ENCODE measurements at places on chromosomes 2 and 18.

GRCh38 chr2:85134255-85134895 is 1.2 kb downstream of the TCF7L1 start:
- peak; percentile 38 for DNase-seq

GRCh38 chr18:35114305-35114704 is 73.1 kb downstream of the MAPRE2 start:
- no peak for DNase-seq

GRCh38 chr2:240689975-240690374 is 1.7 kb upstream of the AQP12A start:
- no peak for DNase-seq

DNA sequence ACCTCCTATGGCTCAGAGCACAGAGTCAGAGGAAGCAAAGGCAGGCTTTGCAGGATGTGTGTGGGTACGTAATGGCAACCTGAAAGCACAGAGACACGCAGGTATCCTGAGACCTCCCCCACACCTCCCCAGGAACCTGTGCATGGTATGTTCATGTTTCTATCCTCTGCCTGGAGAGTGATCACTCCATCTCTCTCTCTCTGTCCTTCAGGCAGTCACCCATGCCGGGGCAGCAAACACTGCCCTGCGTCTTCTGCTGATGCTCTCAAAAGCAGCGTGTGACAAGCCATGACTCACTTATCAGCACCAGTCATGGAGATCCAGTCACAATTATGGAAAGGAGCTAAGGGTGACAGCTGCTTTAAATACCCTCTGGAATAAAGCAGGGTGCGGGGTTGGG is 52.7 kb downstream of the PDCL3 start:
- DNase-seq = peak; percentile 38

DNA sequence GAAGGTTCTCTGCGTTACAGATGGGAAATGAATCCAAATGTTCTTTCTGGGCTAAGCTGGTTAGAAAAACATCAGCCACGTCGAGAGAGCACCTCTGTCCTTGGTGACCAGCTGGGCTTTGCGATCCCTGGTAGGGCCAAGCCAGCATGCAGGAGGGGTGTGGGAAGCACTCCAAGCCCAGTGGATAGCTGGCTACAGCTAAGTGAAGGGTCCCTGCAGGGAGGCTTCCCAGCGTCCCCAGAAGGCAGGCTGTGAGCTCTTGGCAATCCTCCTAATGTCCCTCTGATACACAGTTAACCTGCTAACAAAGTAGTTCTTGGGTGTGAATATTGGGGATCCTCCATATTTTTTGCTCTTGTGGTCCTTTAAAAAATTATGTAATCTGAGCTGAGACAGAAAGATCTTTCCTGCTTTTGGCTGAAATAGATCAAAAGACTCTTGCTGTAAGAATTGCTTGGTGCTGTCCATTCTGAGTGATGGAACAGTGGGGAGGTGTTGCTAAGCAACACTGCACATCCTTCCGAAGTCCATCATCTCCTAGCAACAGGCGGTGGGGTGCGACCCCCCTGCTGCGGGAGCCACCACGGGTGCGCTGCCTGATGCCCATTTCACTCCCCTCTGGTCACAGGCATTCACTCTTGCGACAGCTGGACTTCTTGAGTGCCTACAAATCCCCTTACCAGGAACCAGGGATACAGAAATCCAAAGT is 88.5 kb upstream of the UXS1 start:
- DNase-seq = no peak

GRCh38 chr2:230934231-230935129 is 9.4 kb upstream of the GPR55 start:
- DNase-seq = no peak

DNA sequence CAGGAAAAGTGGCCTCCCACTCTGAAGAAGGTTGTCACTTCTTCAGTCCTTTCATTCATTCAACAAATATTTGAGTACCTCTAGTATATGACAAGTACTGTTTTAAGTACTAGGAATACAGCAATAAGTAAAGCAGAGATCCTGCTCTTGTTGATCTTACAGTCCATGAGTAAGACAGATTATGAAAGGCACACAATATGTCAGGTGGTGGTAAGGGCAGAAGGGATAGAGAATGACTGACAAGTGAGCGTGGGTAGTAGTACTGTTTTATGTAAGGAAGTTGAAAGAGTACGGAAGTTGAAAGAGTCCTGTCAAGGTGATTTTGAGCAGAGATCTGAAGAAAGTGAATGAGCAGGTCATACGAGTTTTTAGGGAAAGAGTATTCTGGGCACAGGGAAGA is 111.3 kb downstream of the GALNT1 start:
- no peak for DNase-seq

DNA sequence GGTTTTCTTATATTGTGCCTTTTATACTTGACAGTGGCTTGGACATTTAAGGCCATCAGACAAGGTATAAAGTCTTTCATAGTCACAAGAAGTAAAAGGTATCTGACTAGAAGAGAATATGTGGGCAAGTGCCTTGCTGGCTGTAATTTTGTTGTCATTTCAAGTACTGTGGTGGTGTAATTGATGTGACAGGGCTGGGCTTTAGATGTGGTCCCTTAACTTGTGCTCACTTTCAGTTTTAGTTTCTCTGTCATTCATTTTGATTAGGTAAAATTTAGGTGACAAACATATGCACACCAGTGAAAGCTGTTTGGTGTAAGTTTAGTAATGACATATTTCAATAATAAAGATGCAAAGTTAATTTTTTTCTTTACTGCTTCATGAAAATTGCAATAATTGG is 31.2 kb upstream of the TBR1 start:
- DNase-seq = no peak

DNA sequence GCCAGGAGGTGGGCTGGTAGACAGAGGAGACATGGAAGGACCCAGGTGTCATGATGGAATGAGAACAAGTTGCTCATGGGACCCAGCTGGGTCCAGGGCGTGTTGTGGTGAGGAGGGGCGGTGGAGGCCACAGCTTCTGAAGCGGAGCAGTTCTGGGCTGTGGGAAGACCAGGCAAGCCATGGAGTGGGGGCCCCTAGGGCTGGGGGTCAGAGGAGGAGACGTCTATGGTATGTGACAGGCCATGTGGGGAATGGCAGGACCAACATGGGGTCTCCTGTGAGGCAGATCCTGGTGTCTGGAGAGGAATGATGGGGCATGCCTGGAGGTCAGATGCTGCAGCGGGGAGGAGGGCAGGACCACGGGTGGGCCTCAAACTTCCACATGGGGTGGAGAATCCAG is 16.9 kb downstream of the MYO7B start:
- no peak for DNase-seq

GRCh38 chr2:179751163-179751809 is 110.1 kb downstream of the ZNF385B start:
- DNase-seq = no peak

DNA sequence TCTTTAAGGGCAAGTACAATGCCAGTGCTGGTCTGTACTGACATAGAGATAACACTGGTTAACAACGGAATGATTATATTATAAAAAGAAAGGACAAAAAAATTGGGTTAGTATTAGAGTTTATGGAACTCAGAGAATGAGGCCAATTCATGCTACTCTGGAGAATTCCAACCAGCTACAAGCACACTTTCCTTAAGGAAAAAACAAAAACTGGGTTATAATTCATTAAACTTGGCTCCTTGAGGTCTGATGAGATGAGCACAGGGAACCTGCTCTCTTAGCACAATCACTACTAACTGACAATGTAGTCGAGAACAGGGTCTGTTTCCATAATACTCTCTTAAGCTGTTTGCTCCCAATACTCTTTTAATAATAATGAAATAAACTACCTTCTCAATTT is 165.3 kb downstream of the NRXN1 start:
- no peak for DNase-seq

DNA sequence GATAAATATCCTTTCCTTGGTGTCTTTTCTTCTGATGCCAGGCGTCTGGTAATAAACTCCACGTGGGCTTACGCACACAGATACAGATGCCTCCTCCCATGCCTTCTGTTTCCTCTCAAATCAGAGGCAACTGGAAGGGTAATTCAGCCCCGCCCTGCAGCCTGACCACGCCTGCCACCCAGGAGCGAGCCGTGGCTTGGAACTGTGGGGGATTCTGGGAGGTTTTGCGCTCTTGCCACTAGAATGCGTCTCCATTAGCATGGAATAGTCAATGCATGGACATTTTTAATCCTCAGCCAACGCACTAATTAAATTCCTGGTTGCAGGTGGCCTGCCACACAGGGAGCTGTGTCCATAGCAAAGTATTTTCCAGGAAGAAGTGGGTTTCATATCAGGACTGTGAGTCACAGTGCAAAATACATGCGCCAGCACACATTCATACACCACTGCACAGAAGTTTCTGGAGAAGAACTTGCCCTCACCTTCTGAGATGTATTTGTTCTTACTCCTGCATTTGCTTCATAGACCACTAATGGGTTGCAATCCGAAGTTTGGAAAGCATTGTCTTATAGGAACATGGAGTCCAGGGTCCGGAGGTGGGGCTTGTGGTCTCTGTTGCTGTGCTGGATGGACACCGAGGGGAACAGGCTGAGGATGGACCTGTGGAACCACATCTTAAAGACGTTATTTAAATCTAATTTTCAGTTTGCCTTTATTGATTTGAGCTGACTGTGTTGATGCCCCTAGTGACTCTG is 151.4 kb downstream of the LDLRAD4 start:
- DNase-seq = no peak

DNA sequence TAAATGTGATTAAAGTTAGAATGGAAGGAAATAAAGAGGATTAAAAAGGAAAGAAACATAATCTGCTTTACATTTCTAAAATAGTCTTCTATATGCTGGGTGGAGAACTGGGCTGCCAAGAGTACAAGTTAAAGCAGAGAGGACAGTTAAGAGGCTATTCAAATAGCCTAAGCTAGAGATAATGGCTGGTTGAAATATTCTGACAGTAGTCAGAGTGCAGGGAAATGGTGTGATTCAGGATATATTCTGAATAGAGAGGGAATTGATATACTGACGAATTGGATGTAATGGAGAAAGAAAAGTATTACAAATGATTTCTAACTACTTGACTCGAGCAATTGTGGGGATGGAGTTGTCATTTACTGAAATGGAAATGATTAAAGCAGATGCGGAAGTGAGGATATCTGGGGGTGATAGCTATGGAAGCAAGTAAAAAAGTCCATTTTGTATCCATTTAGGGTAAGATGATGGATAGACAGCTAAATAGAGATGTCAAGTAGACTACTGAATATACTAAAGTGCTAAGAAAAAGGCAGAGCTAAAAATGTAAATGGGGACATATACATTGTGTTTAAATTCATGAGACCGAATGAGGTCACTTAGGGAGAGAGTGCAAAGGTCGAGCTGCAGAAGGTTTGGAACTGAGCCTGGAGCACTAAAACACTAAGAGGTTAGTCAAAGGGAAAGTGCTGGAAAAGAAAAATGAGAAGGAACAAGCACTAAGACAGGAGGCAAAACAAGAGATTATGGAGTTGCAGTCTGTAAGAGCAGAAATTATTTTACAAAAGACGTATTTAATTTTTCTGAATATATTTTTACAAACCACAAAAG is 696.8 kb downstream of the LRRTM4 start:
- no peak for DNase-seq
